NCI-H2029 (cell line): ENCODE measurements at places on chromosomes 16 and 17.

- no peak for DNase-seq
These were observed 65.8 kb upstream of the GNG13 start for GRCh38 chr16:866252-866896.

- DNase-seq, result no peak
These were observed 86.7 kb downstream of the TMEM132E start for GRCh38 chr17:34665819-34666763.

GRCh38 chr16:64964126-64964540, 157.7 kb downstream of the CDH11 start:
- no peak for DNase-seq

DNA sequence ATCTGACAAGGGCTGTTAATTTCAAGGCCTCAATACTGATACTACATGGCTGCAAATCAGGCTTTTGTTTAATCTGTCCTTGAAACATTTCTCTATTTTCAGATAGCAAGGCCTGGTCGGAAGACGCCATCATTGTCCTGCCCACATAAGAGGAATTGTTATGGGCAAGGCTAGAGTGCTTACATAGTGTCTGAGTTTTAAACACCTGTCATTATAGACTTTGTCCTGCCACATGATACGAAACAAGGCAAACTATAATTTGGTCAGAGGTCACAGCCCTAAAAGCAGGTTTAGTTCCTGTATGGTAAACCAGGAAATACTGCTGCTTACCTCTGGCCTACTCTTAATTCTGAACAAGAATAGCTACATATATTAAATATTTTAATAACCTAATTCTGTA, 104.4 kb downstream of the SSH2 start:
- DNase-seq, result peak; percentile 71

DNA sequence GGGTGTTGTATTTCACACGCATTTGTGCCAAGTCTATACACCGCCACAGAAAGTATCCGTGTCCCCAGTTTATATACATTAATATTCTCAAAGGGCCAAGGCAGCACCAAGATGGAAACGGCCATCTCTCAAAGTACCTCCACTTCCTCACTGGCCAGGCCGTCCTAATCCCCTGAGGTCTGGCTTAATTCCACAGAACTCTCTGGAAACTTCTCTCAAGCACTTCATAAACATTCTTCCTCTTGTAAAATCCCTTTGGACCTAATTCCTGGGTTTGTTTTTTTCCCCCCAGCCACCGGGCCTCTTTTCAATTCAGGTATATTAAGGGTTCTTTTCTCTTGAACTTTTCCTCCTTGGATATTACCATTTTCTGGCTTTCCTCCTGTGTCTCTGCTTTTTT, 5.1 kb upstream of the ERN1 start:
- DNase-seq, result no peak

DNA sequence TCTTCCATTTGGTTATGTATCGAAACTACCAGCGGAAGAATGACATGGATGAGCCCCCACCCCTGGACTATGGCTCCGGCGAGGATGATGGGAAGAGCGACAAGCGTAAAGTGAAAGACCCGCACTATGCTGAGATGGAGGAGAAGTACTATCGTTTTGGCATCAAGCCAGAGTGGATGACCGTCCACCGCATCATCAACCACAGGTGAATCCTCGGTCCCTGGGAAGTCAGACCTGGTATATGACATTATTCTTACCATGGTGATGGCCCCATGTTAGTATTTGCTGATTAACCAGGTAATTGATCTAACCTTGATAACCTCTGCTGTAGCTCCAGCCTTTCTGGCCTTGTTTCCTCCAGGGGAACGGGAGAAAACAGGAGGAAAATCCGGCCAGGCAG, 8.5 kb downstream of the CHD3 start:
- DNase-seq, result no peak

DNA sequence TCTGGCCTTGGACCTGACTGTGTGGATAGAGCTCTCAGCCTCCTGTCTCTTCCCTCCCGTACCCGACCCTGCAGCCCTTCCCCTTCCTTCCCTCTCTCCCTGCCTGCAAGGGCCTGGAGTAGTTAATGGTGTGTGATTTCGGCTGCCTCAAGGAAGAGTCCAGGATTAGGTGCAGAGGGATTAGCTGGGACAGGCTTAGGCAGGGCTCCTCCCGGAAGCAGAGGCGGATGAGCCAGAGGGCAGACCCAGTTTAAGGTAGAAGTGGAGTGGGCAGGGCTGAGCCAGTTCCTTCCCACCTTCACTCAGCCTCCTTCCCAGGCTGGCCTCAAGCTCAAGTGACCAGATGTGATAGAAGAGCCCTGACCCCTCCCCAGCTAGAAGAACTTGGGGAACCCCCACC, 16.8 kb downstream of the GUCY2D start:
- no peak for DNase-seq

DNA sequence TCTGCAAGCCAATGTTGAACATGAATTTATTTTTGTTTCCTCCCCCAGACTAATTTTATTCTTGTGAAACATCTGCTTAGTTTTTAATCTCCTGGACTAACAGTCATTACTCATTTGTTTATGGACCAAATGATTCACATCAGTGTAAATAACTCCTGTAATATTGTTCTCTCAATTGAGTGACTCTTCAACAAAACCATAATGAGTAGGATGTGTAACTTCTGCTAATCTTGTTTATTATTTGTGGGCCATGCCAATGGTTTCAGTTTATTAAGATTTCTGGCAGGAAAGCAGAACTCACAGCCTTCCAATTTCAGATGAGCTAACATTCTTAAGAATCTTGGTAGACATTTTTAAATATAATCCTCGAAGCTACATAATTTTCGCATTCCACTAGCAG, 1216.3 kb upstream of the GOT2 start:
- no peak for DNase-seq

- no peak for DNase-seq
These were observed 24.0 kb downstream of the CDH13 start for GRCh38 chr16:82650804-82651203.

GRCh38 chr16:23496821-23497542, 13.3 kb downstream of the GGA2 start:
- DNase-seq, result no peak

DNA sequence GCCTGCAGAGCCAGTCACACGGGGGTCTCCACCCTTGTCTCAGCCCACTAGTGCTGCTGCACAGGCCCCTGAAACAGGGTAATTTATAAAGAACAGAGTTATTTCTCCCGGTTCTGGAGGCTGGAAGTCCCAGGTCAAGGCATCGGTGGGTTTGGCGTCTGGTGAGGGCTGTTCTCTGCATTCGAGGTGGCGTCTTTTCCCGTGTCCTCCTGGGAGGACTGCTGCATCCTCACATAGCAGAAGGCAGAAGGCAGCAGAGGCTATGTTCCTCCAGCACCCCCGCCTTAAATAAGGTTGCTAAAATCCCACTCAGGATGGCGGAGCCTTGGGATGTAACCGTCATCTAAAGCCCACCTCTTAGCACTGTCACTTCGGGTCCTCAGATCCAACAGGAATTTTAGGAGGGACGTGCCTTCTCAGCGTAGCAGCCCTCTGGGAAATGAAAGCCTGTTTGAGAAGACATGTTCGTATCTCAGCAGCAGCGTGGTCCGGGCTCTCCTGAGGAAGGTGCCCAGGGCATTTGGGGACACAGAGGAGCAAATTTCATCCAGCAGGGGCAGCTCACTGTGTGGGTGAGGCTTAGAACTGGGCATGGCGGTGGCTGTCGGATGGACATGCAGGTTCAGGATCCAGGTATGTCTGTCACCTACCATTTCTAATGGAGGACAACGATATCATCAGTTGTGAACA, 221.6 kb upstream of the CHMP6 start:
- DNase-seq, result no peak
